ENCODE measurements at places on chromosomes 4 and X.

DNA sequence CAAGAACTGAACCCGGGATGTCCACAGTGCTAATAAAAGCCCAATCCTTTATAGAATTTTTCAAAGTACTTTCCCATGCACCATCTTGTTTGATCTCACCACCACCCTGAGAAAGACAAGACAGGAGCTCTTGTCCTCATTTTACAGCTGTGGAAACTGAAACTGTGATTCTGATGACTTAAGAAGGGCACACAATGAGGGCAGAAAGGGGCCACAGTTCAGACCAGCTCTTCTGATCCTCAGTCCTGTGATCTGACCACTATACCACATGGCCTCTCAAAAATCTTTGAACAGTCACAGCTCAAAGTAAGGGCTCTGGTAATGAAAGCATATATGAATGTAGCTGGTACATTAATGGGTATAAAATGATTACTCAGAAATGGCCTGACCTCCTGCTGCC is 127.3 kb upstream of the CPEB2 start:
- no peak for DNase-seq

GRCh38 chrX:51420610-51421009 is 75.8 kb downstream of the NUDT11 start:
- no peak for DNase-seq

- no peak for DNase-seq
Measured at GRCh38 chrX:17632942-17633341, 104.4 kb upstream of the SCML1 start.

DNA sequence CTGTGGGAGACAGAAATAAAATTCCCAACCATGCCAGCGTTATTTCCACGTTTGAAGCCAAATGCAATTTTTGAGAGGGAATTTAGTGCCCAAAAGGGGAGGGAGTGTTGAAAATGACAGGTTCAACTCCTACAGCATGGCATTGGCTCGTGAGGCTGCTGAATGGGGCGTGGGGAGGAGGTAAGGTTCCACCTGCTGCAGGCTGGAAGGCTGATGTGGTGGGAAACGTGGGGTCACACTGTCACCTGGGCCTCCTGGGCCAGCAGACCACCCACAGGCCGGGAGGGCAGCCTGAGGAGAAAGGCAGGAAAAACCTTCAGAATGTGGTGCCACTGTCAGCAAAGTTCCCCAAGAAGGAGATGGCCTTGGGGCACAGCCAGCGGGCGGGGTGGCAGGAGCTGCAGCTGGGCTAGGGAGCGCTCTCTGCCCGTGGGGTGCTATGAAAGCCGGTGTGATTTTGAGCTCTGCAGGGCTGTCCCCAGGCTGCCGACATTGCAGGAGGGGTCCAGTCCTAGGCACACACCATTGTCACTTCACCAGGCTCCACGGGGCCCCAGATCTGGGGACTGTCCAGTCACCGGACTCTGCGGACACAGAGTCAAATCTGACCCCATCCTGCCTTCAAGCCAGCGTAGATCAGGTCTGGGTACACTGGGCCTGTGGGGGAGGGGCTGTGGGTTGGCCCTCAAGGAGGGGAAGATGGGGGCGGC is 19.6 kb downstream of the MSANTD1 start:
- DNase-seq = no peak

GRCh38 chrX:11867610-11868345 is 109.7 kb downstream of the MSL3 start:
- no peak for DNase-seq

DNA sequence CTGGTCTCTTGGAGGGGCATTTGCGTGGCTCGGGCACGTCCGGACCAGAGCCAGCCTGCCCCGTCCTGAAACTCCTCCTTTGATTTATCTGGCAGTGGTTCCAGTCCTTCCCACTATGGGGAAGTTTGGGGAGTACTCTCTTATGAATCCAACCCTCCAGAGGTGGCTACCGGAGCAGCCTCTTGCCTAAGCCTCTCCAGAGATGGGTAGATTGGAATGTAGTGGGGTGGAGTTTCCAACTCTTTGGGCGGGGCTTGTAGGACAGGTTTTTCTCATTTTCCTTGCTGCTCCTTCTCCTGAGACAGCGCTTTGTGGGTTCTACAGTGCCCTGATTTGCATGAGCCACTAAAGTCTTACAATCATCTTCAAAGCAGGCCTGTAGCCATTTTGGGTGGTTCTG is 60.1 kb upstream of the XAGE1B start:
- no peak for DNase-seq

GRCh38 chr4:150078579-150079080 is 385 bp downstream of the DCLK2 start:
- DNase-seq = no peak

DNA sequence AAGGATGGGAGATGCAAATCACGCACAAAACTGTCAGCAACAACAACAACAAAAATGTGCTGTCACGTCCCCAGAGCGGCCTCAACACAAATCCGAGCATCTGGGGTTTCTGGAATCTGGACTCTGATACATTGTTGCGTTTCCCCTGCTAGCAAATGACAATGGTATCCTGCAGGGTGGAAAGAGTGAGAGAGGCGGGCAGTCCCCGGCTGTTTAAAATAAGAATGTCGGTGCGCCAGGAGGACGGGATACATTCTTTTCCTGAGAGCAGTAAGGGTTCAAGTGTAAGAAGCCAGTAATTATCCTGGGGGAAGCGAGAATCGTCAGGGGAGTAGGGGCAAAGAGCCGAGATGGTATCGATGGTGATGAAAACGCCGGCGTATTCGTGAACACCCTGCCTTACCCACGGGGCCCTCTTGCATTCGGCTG is 310.2 kb downstream of the ASMT start:
- DNase-seq = no peak

GRCh38 chr4:45453258-45453853 is 670.5 kb downstream of the GABRG1 start:
- no peak for DNase-seq

- DNase-seq = no peak
Measured at GRCh38 chrX:49956313-49956712, 33.9 kb downstream of the CLCN5 start.

DNA sequence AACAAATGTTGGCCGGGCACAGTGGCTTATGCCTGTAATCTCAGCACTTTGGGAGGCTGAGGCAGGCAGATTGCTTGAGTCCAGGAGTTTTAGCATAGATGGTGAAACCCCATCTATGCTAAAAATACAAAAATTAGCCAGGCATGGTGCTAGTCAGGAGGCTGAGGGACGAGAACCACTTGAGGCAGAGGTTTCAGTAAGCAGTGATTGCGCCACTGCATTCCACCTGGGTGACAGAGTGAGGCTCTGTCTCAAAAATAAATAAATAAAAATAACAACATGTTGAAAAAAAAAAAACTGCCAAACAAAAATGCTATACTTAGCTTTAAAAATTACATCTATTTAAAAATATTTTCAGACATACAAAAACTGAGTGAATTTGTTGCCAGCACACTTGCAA is 374.2 kb upstream of the SMIM31 start:
- DNase-seq = no peak

DNA sequence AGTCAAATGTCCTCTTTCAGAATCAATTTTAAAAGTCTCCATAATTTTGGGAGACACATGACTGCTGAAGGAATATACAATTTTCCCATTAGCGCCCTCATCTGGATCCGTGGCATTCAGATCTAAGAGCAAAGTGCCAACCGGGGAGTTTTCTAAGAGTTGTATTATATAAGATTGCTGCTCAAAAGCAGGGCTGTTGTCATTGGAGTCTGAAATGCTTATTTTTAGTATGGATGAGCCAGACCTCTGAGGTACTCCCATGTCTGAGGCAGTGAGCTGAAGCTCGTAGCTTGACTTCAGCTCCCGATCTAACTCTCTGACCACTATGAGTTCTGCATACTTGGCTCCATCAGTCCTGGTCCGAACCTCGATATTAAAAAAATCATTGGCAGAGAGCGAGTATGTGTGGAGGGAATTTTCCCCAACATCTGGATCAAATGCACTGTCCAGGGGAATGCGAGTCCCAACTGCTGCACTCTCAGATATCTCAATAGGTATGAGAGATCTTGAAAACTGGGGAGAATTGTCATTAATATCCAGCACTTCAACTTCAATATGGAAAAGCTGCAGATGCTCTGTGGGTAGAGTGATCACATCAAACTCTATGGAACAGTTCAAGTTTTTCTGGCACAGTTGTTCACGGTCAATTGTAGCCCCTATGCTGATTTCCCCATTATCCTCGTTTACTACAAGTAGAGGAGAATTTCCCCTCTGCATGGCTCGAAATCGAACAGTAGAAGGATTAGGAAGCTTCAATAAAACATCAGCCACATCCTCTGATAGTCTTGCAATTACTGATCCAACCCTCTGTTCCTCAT is 917 bp downstream of the PCDH18 start:
- DNase-seq = no peak

DNA sequence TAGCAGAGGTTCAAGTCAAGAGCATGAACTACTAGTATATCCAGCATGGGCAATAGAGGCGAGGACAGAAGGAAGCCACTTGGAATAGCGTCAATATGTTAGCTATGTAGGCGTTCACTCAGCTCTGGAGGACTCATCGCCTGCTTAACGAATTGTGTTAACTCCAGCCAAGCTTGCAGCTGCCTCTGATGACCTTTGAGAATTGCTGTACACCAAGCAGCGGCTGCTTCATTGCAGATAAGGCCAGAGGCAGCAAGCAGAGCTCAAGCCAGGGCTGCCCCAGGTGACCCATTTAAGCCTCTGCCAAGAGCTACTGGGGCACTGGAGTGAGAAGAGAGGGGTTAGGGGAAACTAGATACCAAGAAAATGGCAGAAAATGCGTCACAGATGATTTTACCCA is 160.2 kb upstream of the IGFBP7 start:
- DNase-seq = no peak

DNA sequence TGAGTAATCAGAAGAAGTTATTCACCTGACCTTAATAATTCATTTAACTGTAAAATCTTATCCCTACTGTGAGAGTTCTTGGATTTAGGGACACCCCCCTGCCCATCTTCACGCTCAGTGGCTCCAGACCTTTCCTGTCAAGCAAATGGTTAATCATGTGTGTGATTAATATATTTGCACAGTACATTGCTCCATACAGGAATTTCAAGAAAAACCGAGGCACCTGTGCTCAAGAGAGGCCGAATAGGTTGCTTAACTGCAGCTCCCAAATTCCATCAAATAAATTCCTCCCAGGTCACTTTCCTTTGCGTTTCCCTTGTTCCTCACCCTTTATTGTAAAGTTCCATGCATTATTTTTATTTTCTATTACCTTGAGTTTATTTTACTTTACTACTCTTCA is 119.5 kb downstream of the STOX2 start:
- no peak for DNase-seq
